ENCODE measurements at places on chromosomes 5 and 9.

- DNase-seq, result no peak
Measured at GRCh38 chr5:125981016-125981415, 442.2 kb upstream of the GRAMD2B start.

DNA sequence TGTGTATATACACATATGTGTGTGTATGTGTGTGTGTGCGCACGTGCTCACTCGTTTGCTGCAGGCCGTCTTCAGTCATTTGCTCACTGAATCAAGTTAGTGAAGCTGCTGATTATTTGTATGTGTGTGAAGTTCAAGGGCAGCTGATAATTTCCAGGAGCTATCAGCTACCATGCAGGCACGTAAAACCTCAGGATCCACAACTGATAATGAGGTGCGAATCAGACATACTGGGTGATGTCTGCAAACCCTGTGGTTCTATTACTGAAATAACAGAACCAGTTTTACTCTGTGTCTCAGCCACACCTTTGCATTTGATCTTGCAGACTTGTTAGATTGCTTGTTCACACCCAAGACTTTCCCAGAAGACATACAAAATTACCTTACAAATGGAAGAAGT, 257.6 kb downstream of the TAF11L14 start:
- DNase-seq, result no peak

GRCh38 chr5:14932902-14933469, 61.4 kb upstream of the ANKH start:
- DNase-seq, result no peak

- no peak for DNase-seq
Measured at GRCh38 chr5:168301593-168302390, 10.3 kb downstream of the WWC1 start.

- DNase-seq, result no peak
Measured at GRCh38 chr5:136364307-136364706, 1.0 kb downstream of the TRPC7 start.

DNA sequence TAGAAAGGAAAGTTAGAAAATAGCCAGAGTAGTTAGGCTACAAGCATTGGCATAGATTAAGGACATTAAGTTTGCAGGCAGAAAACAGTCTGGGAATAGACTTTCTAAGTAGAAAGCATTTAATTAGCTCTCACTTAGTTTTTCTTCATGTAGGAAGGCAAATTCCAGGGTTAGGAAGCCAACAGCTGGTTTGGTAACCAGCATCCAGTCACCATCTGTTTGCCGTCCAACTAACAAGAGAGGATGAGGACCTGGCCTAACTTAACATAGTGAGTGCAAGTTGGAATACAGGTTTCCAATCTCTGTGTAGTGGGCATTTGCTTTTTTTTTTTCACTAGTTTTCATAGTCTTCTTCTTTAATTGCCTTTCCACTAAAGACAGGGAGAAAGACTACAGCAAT, 121.7 kb upstream of the NR3C1 start:
- DNase-seq, result no peak

DNA sequence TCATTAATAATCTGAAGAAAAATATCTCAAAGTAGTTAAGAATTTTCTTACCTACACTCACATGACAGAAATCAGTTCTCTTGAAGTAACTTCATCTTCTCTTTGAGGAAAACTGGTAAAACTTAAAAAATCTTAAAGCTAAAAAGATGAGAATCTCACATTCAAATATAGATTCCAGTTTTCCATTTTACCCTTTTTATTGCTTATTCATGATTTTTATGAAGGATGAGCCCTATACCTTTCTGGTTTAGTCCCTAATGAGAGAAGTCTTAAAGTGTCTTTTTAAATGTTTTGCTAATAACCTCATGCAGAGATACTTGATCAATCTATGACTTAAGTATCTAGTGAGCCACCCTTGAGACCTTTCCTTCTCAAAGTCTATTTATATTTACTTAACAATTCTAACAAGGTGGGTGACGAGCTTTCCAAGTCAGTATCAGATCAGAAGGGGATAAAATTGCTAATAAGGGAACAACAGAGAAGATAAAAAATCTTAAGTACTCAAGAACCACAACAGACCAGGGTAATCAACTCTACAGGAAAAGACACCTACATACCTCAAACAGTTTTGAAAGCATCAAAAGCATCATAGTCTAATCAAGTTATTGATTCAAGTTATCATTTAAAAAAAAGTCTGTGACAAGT, 2.6 kb downstream of the IARS1 start:
- DNase-seq, result no peak

- no peak for DNase-seq
Measured at GRCh38 chr5:90876366-90876765, 317.8 kb downstream of the ADGRV1 start.

DNA sequence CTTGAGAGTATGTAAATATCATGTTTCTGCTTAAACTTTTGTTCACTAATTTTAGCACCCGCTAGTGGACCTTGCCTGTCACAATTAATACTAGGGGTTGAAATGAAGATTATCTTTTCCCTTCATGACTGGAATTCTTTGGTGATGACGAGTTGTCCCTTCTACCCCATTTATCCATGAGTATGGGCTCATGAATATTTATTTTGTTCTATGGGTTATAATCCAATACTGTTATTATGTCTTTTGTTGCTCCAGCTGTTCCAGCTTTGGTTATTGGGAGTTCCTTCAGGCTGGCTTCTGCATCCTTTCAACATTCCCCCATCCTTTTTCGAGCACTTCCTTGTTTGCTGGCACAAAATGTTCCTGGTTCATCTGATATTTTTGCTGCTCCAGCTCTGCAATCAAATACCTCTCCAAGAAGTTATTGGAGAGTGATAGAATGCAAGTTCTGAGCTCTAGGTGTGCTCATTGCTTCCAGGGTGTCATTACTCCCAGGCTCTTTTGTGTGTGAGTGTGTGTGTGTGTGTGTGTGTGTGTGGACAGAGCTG, 19.7 kb upstream of the ARHGEF28 start:
- no peak for DNase-seq

- DNase-seq, result no peak
Measured at GRCh38 chr5:64773533-64773932, 4.8 kb downstream of the CWC27 start.

DNA sequence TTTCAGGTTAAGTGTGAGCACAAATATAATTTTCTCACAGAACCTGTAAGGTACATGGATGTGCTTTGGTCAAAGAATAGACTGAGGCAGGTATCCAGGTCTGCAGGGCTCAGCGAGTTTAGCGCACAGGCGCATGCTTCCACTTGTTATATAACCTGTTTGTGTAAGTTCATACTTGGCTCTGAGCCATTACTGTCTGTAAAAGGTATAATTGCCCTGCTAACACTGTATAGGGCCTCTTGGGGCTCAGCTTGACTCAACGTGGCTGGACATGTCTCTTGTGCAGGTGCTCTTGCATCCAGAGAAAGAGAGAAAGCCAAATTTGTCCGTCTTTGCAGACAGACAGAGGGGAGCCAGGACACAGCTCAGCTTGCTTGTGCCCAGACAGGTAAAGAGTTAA, 759.6 kb downstream of the MTRR start:
- DNase-seq, result no peak
